Activated CD4-positive, CD25-positive, alpha-beta regulatory T cell (primary cell): ENCODE measurements at places on chromosomes 16 and 17.

- DNase-seq, result no peak
These were observed at the start of gene LPCAT2 for GRCh38 chr16:55508941-55509931. Gene LPCAT2, plus strand, starts transcription at chr16:55509072. Its CDS starts 110 bp downstream, at chr16:55509182.

GRCh38 chr16:64109241-64109640, 1012.6 kb downstream of the CDH11 start:
- no peak for DNase-seq

DNA sequence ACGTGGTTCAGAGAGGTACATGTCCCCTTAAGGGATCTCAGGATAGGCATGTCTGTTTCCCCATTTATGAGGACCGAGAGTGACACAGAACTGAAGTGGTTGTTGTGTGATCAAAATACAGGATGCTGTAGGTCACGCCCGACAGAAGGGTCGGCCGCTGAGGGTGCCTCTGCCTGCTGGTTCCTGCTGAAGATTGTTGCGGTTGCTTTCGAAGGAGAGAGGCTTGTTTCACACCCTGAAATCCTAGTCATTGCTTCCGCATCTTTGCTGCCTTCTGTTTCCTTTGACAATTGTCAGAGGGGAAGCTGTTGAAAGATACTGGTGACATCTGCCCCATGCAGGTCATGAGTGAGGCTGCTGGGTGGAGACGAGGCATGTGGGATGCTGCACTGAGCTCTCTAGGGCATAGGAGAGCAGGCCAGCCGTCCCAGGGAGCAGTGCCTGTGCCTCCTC, 3.8 kb upstream of the NAT9 start:
- DNase-seq, result peak; percentile 11

- no peak for DNase-seq
These were observed 30.3 kb downstream of the CACNA1H start for GRCh38 chr16:1182950-1183907.

DNA sequence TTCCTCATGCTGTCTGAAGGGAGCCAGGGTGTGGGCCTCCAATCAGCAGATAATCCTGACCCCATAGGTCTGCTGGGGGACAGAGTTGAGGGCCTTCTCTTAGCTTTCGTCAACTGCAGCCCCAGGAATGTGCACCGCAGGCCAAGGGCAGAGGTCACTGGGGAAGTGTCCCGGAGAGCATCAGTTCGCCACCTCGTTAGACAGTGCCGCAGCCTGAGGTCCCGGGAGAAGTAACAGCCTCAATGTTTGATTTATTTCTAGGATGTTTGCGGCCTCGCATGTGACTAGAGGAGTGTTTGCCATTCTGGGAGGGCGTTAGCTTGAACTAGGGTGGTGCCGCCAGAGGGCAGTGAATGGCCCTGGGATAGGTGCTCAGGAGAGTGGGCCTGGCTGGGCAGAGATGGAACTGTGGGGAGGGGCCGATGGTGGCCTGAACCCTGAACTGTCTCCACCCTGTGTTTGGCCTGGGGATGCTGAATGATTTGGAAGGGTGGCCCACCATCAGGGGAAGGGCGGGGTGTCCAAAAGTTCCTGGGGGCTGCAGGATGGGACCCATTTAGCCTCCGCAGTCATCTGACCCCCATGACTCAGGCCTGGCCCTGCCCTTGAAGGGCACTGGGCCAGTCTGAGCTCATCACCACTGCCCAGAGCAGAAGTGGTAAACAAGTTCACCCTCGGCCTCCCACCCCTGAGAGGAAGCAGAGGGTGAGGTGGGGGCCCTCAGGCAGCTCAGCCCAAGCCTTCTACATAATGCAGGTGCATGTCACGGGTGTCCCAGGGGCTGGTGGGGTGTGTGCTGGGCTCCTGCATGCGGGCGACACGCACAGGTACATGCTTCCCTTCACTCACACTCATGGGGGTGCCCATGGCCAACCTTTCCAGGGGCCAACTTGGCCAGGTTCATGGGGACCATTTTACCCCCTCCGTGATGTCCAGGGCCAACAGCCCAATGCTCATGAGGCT, 12.4 kb upstream of the TAC4 start:
- no peak for DNase-seq

DNA sequence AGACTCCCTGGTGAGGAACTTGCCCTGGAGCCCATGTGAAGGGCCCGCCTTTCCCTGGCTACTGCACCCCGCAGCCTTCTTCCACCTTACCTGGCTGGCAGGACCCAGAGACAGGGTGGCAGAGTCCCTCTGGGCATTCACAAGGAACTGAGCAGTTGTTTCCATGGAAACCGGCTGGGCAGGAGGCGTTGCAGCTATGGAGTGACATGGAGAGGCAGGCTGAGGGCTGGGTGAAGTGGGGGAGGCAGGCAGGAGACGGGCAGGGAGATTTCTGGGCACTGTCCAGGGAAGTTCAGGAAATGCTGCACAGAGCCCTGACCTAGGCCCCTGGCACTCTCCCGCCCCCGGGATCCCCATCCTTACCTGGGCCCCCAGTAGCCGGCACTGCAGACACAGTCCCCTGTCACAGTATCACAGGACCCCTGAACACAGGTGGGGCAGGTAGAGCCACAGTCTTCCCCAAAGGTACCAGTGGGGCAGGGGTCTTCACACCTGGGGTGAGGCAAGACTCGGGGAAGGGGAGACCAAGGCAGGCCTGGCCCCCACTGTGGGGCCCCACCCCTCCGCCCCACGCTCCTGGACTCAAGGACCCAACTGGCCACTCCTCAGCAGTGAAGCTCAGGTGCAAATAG, 5.9 kb downstream of the SCARF1 start:
- DNase-seq, result no peak

DNA sequence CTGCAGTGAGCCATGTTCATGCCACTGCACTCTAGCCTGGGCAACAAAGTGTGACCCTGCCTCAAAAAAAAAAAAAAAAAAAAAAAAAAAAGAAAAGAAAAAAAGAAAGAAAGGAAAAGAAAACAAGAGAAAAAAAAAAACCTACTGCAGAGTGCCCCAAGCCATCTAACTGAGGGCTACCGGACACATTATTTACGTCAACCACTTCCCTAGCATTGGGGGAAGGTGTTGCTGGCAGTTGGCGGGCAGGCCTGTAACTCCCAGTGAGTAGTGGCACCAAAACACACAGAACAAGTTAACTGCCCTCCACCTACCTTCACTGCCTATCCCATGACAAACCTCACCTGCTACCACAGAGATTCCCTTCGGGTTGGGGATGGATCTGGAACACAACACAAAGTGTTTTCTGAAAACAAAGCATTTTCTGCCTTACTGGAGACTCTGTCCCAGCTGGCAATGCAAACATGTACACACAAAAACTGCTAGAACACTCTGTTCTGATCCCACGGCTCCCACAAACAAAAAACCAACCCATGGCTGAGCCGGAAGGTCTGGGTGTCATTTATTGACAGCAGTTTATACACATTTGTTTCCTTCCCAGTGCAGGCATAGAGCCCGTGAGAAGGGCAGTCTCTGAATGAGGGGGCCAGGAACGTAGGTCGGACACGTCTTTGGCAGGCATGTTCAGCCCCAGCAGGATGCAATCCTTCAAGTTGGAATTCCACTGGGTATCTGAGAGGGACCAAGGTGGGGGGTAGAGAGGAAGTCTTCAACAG, 11.0 kb downstream of the PHB1 start:
- DNase-seq, result no peak

DNA sequence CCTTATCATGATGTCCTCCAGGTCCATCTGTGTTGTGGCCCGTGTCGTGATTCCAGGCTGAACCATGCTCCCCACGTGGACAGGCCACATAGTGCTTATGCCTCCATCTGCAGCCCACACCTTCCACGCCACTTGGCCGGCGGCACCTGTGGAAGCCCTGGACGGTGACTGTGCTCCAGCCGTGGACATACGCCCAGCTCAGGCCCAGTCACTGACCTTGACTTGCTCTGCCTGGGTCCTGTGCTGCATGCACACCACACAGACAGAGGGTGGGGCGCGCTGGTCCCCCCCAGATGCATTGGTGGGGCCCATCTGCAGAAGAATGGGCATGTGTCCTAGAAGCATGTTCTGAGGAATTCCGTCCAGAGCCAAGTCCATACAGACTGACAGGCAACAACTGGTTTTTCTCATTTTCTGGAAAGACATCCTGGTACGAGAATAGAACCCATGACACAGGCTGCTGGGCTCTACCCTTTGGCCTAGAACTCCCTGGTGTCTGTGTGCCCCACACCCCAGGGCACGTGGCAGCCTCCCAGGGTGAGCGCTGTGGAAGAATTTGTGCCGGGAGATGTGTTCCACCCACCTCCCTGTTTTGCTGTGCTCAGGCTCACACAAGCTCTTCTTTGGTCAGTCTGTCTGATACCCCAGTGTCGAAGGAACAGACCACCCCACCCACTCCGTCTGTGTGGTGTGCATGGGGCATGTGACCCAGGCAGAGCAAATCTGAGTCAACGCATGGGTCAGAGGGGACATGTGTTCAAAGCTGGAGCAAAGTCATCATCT, 39.5 kb downstream of the GPT2 start:
- no peak for DNase-seq

DNA sequence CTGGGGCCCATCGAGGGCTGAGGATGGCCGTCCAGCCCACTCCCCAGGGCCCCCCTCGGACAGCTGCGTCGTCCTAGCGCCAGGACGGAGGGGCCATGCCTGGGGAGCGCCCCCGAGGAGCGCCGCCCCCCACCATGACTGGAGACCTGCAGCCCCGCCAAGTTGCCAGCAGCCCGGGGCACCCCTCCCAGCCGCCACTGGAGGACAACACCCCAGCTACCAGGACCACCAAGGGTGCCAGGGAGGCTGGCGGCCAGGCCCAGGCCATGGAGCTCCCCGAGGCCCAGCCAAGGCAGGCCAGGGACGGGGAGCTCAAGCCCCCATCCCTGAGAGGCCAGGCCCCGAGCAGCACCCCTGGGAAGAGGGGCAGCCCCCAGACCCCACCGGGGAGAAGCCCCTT, 25.7 kb upstream of the ZFPM1 start:
- no peak for DNase-seq
